ENCODE measurements at places on chromosomes 16 and 17. TPM values are rescaled to one million over a fixed set of nuclear protein-coding genes. Genes with fewer than 3 reads are reported as not detected.

Gene CPNE7
- total RNA-seq: not detected

Gene EXOSC6
- 35.0 TPM for total RNA-seq

Gene ALDOA
- total RNA-seq: 762 TPM

Gene ABCA6
- total RNA-seq: not detected

Gene KCNH6
- not detected for total RNA-seq

Gene HYDIN
- not detected for total RNA-seq

Gene FGF11
- total RNA-seq: not detected

Gene MYH8
- total RNA-seq: not detected

Gene DLX4
- not detected for total RNA-seq

Gene ABCC12
- not detected for total RNA-seq

Gene CHRNE
- not detected for total RNA-seq

DNA sequence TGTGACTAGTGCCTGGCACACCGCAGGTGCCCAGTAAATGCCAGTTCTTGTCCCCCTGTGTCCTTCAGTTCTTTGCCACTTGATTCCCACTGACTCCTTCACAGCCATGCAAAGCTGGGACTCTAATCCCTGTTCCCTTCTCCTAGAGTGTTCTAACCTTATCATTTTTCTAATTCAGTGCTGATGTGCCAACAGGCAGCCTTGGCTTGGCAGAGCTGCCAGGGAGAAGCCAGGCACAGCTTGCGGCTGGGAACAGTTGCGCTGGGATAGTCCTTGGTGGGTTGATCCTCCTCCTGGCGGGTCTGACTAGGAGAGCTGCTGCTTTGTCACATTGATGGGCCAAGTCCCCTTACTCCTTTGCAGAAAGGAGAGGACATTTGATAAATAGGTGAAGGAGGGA lies 654.2 kb downstream of the HS3ST4 start:
- no peak for DNase-seq
- H3K27me3 ChIP-seq: no peaks in the 10 kb centered on the region
- H3K4me1 ChIP-seq: no peaks in the 10 kb centered on the region
- no peak overlapping the region for H3K4me3 ChIP-seq
- no peak overlapping the region for H3K27ac ChIP-seq

DNA sequence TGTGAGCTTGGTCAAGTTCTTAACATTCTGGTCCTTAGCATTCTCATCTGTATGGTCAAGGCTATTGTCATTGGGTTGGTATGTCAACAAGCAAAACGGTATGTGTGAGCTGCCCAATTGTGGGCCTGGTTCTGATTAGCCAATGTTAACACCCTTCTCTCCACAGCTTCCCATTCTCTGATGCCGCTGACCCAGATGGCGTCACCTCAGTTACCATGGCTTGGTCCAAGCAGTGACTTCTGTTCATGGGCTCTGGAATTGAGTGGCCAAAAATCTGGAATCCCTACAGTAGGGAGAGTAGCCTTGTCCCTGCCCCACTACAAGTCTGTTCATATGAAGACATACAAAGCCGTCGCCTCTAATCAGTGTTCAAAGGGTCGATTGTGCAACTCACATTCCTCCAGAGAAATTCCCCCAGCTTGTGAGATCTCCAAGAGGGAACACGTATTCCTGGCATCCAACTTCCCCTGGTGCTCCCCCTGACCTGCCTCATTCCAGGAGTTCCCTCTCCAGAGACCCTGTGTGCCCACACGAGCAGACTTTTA lies 15.8 kb downstream of the TMEM98 start:
- no peak overlapping the region for H3K4me3 ChIP-seq
- H3K27me3 ChIP-seq: no peaks in the 10 kb centered on the region
- H3K27ac ChIP-seq: no peak overlapping the region

- H3K27ac ChIP-seq: no peak overlapping the region
- H3K4me3 ChIP-seq: no peak overlapping the region
- no peak for DNase-seq
These were observed 1.7 kb downstream of the USP43 start for GRCh38 chr17:9647014-9647413.

DNA sequence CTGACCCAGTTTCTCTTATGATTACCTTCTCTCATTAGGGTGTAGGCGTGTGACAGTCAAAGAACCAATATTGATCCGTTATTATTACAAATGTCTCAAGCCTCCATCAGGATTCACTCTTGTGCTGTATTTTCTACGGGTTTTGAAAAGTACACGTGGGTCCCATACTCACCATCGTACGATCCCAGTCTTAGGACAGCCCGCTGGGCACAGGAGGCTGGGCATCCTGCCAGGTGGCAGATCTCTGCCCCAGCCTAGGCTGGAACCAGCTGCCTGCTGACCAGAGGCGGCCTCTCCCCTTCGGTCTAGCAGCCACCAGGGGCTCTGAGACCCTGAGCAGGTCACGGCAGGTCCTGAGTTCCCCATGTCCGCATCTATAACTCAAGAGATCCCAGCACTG lies 2.0 kb upstream of the METRNL start:
- DNase-seq: no peak
- peaks cover 18% of the 10 kb centered on the region for H3K36me3 ChIP-seq
- H3K4me3 ChIP-seq: no peak overlapping the region
- 0 out of 2 replicates have a peak, but pooled peaks cover 2% of the 10 kb centered on the region for H3K27me3 ChIP-seq
- peaks cover 34% of the 10 kb centered on the region for H3K4me1 ChIP-seq

- no peak for DNase-seq
- no peaks in the 10 kb centered on the region for H3K27me3 ChIP-seq
- no peaks in the 10 kb centered on the region for H3K36me3 ChIP-seq
These were observed 150.3 kb downstream of the IRX3 start for GRCh38 chr16:54136276-54136625.

GRCh38 chr16:75481475-75481874 lies 13.8 kb downstream of the CHST6 start:
- H3K4me1 ChIP-seq: no peaks in the 10 kb centered on the region
- no peak for DNase-seq
- no peak overlapping the region for H3K27ac ChIP-seq
- no peaks in the 10 kb centered on the region for H3K27me3 ChIP-seq
- H3K36me3 ChIP-seq: no peaks in the 10 kb centered on the region

GRCh38 chr17:77735081-77735565 lies 223.4 kb upstream of the TNRC6C start:
- H3K27me3 ChIP-seq: no peaks in the 10 kb centered on the region
- no peaks in the 10 kb centered on the region for H3K36me3 ChIP-seq
- H3K4me3 ChIP-seq: no peak overlapping the region
- H3K4me1 ChIP-seq: no peaks in the 10 kb centered on the region
- no peak for DNase-seq
- no peak overlapping the region for H3K27ac ChIP-seq

DNA sequence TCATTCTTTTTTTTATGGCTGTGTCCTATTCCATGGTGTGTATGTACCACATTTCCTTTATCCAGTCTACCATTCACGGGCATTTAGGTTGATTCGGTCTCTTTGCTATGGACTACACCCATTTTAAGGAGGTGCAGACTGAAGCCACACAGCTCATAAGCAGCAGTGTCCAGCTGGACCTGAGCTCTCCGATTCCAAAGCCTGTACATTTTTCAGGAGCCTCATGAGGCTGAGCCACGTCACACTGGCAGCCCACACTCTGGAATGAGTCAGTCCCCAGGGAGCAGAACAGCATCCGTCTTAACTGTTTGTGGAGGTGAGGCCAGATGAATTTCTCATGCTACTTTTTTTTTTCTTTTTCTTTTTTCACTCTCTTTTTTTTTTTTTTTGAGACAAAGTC lies 116.1 kb downstream of the C16orf95 start:
- H3K27me3 ChIP-seq: no peaks in the 10 kb centered on the region
- H3K4me3 ChIP-seq: no peak overlapping the region
- H3K4me1 ChIP-seq: peaks cover 62% of the 10 kb centered on the region
- H3K27ac ChIP-seq: peak overlapping the region; percentile 72
- no peaks in the 10 kb centered on the region for H3K36me3 ChIP-seq
